ENCODE measurements at places on chromosomes 12 and 14.

DNA sequence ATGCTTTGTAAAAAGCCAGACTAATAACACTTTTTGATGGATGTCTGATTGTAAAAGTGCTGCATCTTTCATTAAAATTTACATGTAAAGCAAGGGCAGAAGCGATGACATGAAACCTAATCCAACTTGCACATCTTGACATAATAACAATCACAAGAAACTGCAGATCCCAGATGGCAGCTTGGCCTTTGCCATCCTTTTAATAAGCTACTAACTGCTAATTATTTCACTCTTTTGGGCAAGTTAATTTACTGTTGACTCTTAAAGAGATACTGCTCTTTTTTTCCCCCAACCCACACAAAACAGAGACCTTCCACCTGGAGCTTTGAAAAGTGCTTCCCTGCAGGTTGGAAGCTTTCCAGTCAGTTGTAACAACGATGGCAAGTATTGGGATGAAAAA lies 137.5 kb downstream of the NRXN3 start:
- DNase-seq: no peak

- DNase-seq: no peak
Measured at GRCh38 chr14:55749201-55749812, 169.3 kb downstream of the KTN1 start.

DNA sequence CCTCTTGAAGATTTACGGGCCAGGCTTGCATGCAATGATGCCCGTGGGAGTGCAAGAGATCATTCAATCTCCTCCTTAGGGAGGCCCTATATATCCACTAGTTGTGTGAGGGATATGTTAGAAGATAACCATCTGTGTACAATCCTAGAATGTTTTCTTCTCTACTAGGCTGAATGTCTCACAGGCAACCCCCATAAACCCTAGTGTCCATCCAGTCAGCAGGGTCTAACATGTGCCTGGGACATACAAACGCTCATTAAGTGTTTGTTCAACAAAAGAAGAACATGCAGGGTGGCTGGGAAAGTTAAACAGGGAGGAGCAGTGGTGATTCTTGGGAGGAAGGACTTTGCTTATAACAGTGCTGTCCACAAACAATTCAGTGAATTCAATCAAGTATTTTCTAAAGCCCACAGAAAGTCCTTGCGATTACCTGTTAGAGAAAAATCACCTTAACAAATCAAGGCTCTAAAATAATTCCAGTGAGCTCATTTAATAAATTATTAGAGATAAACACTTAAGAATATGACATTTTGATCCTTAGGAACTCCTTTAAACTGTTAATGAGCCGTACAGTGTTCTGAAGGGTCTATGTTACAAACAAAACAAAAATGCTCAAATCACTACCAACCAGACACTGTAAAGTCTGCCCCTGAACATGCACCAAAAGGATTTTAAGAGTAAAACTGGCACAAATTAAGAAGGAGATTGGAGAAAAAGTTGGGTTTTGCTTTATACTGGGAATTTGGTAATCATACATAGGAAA lies 96.6 kb upstream of the FERMT2 start:
- DNase-seq: no peak

DNA sequence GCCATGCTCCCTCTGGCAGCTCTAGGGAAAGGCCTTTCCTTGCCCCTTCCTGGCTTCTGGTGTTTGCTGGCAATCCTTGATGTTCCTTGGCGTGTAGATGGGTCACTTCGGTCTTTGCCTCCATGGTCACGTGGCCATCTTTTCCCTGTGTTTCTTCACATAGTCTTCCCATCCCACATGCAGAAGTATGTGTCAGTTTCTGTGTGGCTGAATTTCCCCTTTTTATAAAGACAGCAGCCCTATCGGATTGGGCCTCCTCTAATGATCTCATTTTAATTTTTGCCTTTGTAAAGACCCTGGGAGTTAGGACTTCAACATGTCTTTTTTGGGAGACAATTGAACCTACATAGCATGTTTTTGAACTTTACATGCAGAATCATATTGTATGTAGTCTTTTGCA lies 107.2 kb upstream of the FGD4 start:
- no peak for DNase-seq

- DNase-seq: no peak
Measured at GRCh38 chr14:75595226-75595625, 16.8 kb downstream of the FLVCR2 start.

- DNase-seq: peak; percentile 43
Measured at GRCh38 chr12:57086493-57087009, 2.4 kb upstream of the NAB2 start.

- DNase-seq: no peak
Measured at GRCh38 chr14:43172899-43173548, 1334.1 kb downstream of the FSCB start.

GRCh38 chr14:52850451-52850909 lies 59.1 kb upstream of the GNPNAT1 start:
- no peak for DNase-seq

DNA sequence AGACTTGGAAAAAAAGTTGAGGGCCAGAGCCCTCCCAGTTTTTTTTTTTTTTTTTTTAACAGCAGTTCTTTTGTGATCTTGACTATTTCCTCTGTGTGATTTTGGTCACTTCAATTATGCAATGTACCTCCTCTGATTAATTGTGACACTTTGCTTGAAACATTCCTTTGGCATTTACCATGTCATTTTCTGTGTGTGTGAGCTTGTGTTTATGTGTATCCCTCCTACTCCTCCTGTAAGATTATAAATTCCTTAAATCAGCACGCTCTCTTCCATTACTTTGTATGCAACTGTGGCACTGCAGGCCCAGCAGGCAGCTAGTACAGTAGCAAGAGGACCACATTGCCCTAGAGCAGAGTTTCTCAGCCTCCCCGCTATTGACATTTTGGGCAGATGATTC lies 33.2 kb upstream of the GALNT16 start:
- no peak for DNase-seq

- no peak for DNase-seq
Measured at GRCh38 chr12:94098466-94098865, 49.9 kb upstream of the PLXNC1 start.

Data from CD4-positive, alpha-beta T cell treated with Interleukin-4 for 4 hours (primary cell).